ENCODE measurements at places on chromosomes 1 and 21. TPM values are rescaled to one million over a fixed set of nuclear protein-coding genes. Genes with fewer than 3 reads are reported as not detected.

RCAN3 gene
- total RNA-seq = 11.9 TPM

GRCh38 chr1:156839426-156840109 lies 19.3 kb downstream of the INSRR start:
- DNase-seq = no peak

DNA sequence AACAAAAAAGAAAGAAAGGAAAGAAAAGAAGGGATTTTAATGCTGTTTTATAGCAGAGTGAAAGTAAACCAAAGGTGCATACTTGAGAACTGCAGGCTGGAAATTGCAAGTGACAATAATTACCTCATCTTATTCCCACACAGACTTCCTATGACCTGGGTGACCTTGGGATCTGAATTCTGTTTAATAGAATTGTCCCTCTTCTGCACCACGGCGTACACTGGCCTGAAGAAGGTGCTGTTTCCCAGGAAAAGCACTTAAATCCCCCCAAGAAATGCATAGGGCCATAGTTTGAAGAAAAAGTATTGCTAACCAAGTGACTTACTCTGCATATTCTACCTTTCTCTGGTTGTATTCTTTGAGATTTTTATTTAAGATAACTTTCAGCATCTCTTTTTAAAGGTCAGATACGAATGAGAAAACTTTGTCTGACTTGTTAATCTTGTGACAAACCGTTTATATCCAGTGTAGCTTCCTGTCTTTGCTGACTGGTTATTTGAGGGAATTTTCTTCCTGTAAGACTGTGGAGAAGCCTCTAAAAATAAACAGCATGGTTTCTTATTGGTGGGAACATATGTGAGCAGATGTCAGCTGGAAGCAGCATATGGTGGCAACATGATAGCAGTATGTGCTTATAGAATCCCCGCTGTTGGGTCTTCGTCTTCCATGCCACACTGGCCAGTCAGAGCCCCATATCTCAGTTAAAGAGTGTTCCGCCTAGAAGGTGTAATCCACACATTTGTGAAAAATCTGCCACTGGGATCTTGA lies 16.3 kb downstream of the TGFB2 start:
- peak; percentile 68 for DNase-seq

- DNase-seq = no peak
These were observed 522 bp downstream of the DISP3 start for GRCh38 chr1:11479375-11479979.

- no peak for DNase-seq
These were observed 18.1 kb downstream of the JAM2 start for GRCh38 chr21:25657140-25657539.

Measured in M059J (cell line).